ENCODE measurements at places on chromosomes 12 and 14. TPM values are rescaled to one million over a fixed set of nuclear protein-coding genes. Genes with fewer than 3 reads are reported as not detected.

NEMF gene
- polyA plus RNA-seq: 85.1 TPM

DNA sequence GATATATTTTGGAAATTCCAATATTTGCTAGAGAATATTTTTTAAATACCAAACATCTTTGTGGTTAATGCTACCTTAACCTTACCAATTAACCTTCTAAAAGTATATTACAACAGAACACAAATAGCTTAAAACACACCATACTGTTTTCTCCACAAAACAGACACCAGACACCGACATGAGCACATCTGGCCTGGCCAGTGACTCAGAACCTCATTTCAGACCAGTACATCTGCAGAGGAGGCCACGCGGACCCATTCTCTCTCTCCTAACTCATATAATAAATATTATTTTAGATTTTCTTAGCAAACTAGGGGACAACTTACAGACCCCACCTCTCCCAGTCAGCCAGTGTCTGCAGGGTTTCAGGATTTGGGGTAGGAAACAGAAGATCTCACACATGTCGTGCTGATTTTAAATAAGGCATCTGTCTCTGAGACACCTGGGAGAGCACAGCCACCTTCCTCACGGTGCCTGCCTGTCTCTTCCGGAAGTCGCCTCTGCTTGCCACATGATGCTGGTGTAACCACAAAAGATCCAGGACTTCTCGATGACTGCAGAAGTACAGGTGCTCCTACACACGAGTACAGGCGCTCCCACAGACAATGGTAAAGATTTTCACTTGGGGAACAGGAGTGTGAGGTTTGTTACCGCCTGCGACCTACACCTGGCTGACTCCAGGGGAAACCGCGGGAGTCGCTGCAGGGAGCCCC lies 9.7 kb upstream of the ANKLE2 start:
- DNase-seq: no peak

DNA sequence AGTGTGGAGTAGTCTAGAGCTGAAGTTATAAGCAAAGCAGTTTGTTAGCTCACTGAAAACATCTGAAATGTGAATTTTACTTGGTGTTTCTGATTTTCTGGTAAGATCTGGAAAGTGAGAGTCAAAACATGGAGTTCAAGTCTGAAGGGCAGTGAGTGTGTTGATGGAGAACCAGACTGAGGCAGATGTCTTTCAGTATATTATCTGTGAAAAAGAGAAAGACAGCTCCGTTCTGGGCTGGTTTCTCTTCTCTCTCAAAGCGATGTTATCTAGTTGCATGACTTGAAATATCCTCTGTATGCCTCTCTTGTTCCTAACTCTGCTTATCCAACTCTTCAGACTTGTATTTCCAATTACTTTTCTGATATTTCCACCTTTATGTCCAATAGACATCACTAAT lies 381.9 kb upstream of the RGS6 start:
- no peak for DNase-seq

DNA sequence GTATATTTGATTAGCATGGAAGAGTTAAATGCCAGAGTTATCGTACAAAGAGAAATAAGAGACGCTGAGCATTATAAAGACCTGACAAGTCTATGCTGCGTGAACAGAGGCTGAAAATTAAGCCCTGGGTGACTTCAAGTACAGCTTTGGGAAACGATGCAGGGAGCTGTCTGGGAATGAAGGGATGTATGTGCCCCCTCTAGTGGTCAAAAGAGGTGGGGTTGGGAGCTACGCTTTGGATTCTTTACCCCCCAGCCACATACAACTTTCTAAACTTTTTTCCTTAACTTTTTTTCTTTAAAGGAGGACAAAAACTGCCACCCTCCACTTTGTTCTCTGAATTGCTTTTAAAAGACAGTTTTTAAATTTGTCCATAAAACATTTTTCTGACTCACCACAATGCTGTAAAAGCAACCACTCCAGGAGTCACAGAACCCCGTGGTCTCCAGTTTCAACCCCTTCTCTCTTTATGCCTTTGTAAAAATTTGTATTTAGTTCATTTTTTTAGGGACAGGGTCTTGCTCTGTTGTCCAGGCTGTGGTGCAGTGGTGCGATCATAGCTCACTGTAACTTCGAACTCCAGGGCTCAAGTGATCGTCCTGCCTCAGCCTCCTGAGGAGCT lies 59.4 kb downstream of the ZNF664 start:
- DNase-seq: no peak

IQSEC3 gene
- polyA plus RNA-seq: 6.5 TPM

- no peak for DNase-seq
Observed at GRCh38 chr12:61023231-61023630, 1237.0 kb upstream of the USP15 start.

DNA sequence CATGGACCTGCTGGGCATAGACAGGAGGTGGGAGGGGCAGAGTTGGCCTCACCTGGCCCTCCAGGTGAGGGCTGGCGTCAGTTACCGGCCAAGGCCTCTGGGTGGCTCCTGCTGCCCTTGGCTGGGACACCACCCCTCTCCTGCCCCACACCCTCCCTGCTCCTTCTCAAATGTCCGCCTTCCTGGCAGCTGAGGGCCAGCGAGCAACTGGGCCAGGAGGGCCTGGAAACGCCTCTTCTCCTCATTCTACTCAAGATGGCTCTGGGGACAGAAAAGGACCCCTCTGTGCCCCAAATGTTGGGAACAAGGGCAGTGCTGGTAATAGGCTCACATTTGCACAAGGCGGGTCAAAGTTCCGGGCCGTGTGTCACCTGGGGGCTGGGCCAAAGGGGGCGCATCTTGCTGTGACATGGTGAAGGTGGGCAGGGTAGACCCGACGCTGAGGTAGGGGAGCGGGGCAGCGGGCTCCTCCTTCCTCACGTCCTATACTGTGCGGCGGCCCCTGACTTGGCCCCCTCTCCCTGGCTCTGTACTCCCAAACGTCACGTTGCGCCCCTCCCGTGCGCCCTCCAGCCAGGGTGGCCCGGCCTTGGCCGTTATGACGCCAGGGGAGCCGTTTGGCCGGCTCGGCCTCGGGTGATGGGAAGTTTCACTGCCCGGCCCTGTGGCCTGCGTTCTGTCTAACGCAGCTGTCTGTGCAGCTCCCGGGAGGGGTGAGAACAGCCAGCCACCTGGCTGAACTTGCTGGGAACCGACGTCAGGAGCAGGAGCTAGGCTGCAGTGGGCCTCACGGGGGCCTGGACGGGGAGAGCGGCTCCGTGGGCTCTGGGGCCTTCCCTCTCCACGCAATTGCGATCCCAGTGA lies 18.0 kb upstream of the DLK1 start:
- DNase-seq: no peak

DNA sequence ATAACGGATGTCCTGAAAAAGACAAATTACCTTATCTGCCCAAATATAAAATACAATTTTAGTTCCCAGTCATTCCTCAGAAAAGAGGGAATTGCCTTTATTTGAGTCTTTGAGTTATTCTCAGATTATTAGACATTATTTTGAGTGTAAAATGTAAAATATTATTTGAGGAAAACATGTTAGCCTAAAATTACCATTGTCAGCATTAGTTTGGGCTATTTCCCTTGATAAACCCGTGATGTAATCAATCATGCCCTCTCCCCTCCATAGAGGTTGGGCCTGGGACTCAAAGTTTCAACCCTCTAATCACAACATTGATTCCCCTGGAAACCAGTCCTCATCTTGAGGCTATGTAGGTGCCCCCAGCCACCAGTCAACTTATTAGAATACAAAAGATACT lies 213.4 kb downstream of the NUBPL start:
- no peak for DNase-seq

OR6C4 gene
- not detected for polyA plus RNA-seq

MYO1H gene
- 2.4 TPM for polyA plus RNA-seq

GRCh38 chr12:27382924-27383323 lies 50.3 kb downstream of the BMAL2 start:
- DNase-seq: no peak

GRCh38 chr12:25054076-25054782 lies 105.3 kb upstream of the BCAT1 start:
- DNase-seq: no peak

- no peak for DNase-seq
Observed at GRCh38 chr12:68138480-68138879, 21.1 kb downstream of the IFNG start.

- peak; percentile 95 for DNase-seq
Observed at GRCh38 chr12:124914392-124915238, at the start of gene UBC. TSS of gene UBC (minus strand) at chr12:124914650. CDS start at chr12:124913771, 879 bp downstream.

- DNase-seq: no peak
Observed at GRCh38 chr12:119877639-119877948, 474 bp upstream of the CIT start.

PRICKLE1 gene
- polyA plus RNA-seq: 49.1 TPM

DNA sequence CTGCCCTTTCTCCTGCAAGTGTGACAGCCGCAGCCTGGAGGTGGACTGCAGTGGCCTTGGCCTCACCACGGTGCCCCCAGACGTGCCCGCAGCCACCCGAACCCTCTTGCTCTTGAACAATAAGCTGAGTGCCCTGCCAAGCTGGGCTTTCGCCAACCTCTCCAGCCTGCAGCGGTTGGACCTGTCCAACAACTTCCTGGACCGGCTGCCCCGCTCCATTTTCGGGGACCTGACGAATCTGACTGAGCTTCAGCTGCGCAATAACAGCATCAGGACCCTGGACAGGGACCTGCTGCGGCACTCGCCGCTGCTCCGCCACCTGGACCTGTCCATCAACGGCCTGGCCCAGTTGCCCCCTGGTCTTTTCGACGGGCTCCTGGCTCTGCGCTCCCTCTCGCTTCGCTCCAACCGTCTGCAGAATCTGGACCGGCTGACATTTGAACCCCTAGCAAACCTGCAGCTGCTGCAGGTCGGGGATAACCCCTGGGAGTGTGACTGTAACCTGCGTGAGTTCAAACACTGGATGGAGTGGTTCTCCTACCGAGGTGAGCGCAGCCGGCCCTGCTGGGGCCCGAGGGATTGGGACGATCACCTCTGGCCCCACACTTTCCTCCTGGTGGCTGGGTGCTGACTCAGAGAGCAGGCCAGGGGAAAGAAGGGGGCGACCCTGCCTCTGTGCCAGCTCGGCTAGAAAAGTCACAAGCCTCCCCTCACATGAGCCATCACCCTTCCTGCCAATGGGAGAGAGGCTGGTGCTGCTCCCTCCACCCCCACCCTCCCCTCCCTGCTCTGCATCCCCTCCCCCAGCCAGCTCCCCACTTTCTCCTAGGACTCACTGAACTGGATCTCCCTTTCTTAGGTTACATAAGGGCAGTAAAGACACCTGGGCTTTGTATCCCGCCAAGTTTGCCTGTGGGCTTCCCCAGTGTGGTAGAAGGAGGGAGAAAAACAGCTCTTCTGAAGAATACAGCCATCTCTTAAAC lies 10.9 kb downstream of the LRTM2 start:
- DNase-seq: peak; percentile 84

DTD2 gene
- polyA plus RNA-seq: 21.5 TPM

GRCh38 chr12:99388671-99389195 lies 258.8 kb upstream of the GARIN6 start:
- no peak for DNase-seq

DNA sequence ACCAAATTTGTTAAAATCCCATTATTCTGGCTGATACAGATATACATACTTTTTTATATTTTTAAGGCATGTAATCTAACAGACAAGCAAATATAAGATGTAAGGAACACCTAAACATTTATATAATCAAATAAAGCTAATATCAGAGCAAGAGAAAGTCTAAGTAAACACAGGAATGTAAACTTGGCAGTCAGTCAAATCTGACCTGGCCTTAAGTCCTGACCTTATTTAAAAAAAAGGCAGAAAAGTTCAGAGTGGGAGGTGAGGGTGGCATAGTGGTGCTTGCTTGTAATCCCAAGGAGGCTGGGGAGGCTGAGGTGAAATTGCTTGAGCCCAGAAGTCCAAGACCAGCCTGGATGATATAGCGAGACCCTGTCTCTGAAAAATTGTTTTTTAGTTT lies 152.6 kb downstream of the DERA start:
- DNase-seq: no peak

DNA sequence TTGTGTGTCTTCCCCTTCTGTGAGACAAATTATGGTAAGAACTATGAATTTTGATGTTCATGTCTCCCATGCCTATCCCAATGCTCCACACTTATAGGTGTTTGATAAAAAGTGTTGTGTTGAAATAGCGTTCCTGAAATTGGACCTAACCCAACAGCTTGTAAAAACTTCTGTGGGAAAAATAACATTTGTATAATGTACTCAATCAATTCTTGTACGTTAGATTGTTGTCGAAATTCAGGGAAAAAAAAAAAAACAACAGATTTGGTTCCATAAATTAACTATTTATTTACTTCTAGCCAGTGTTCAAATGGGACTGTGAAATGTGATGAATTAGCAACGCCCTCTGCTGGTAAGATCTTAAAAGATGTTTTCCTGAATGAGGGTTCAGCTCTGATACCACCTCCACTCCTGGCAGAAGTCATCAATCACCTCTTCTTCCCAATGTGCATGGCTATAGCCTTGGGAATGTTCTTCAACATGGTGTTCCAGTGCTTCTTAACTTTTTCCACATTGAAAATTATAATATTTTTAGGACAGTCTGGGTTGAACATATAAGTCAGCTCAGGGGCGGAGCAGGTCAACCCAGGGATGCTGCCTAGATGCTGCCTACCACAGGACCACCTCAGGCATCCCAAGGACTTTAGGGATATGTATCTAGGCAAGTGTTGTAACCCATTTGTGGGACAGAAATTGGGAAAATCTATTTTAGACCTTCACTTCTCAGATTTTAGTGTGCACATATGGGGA lies 170.6 kb downstream of the OTOGL start:
- peak; percentile 38 for DNase-seq

PCED1B gene
- 4.0 TPM for polyA plus RNA-seq

GRCh38 chr14:65351493-65352194 lies 60.9 kb upstream of the FUT8 start:
- DNase-seq: no peak

PRIM1 gene
- polyA plus RNA-seq: 19.0 TPM

DNA sequence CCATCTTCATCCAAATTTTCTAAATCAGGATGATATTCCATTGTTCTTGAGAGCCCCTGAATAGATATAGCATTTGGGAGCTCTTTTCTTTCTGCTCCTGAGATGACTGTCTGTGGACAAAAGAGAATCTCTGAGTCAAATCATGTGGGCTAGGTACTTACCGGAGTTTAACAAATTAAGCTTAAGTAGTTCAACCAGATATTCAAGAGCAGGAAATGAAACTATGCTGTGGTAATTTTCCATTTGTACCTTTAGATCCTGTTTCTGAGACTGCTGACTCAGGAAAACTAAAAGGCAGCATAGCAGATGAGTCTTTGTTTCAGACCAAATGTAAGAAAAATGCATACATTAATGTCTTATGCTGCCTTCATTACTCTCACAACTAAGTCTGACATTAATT lies at the start of gene CLEC7A:
Gene CLEC7A (minus strand): TSS at position 158 of the 400 bp plus-strand sequence. CDS start 117 bp downstream, at position 41.
- no peak for DNase-seq
